ENCODE measurements at places on chromosomes 2 and 18. TPM values are rescaled to one million over a fixed set of nuclear protein-coding genes. Genes with fewer than 3 reads are reported as not detected.

DNA sequence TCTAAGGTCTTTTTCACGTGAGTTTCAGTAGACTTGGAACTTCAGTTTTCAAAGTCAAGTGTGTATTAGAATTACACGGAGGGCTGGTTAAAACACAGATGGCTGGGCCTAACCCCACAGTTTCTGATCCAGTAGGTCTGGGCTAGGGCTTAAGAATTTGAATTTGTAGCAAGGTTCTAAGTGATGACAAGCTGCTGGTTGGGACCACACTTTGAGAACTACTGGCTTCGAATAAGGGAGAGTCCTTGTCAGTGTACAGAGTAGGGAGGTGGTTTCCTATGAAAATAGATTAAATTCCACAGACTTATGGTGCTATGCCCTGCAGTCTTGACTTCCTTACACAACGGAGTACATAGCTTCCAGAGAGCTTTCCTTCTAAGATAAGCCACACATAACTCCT is 4.5 kb downstream of the RHOB start:
- no peak for DNase-seq

DNA sequence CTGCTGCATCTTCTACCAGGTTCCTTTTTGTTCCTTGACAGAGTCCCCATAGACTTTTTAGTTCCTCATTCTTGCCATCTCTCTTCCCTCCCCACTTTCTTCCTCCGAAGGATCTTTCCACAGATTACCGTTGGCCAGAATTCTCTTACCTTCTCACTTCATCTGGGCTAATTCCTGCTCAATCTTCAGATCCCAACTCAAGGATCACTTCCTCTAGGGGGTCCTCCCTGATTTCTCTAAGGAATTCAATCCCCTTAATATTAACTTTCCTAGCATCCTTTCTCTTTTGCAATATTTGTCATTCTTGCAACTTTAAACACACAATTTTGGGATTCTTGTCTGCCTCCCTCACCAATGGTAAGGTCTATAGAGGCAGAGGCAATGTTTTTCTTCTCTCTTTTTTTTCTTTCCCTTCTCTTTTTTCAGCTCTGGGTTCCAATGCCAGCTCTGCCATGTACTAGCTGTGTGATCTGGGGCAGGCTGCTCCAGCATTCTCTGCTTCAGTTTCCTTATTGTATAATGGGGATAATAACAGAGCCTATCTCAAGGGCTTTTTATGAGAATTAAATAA is 5.4 kb upstream of the KCNE4 start:
- DNase-seq: no peak

- no peak for DNase-seq
These were observed 83.3 kb upstream of the CD28 start for GRCh38 chr2:203623096-203623495.

Gene CCDC68
- total RNA-seq: not detected

- DNase-seq: no peak
These were observed 8.4 kb downstream of the PTMA start for GRCh38 chr2:231716666-231717280.

- DNase-seq: no peak
These were observed at the start of gene FRZB for GRCh38 chr2:182866461-182867406. TSS of gene FRZB (minus strand) at chr2:182866637. CDS start at chr2:182866552, 85 bp downstream.

GRCh38 chr2:149331023-149331400 is 625 bp downstream of the LYPD6 start:
- no peak for DNase-seq

DNA sequence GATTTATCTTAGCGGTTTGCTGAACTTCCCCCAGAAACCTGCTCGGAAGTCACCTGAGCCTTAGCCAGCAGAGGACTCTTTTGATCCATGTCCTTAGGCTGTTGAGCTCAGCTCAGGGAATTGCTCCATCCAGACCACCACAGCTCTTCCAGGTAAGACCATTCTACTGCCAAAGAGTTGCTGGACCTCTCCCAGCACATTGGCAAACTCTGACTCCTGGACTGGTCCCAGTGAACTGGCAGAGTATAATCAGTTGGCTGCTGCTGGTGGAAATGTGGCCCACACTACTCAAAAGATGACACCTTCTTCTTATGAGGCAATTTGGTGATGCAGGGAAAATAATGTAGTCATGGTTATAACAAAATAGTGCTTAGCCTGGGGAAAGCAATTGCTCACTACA is 308.8 kb upstream of the FIGN start:
- no peak for DNase-seq

DNA sequence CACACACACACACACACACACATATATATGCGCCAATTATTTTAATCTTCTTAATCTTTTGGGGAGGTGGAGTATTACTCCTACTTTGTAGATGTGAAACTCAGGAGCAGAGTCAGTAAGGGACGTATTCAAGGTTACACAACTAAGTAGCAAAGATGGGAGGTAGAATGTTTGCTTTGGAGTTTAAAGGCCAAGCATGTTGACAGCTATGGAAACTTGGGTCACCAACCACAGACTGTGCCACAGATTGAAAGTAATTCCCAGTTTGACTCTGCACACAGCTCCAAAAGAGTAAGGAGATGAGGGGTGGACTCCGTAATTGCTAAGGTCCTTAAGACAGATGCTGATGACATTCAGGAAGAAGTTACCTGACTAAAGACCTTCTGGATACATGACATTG is 124.8 kb upstream of the ITGB6 start:
- DNase-seq: peak; percentile 23

All from activated naive CD4-positive, alpha-beta T cell treated with anti-CD3 and anti-CD28 coated beads for 36 hours (primary cell).